ENCODE measurements at places on chromosomes 12 and 14. TPM values are rescaled to one million over a fixed set of nuclear protein-coding genes. Genes with fewer than 3 reads are reported as not detected.

ERP27 gene
- total RNA-seq: 25.4 TPM

KITLG gene
- total RNA-seq: not detected

GPRC5D gene
- not detected for total RNA-seq

APPL2 gene
- total RNA-seq: 58.3 TPM

AMN gene
- total RNA-seq: 0.86 TPM

PSME2 gene
- 167 TPM for total RNA-seq

SUDS3 gene
- total RNA-seq: 29.9 TPM

ST8SIA1 gene
- 39.4 TPM for total RNA-seq

CD163L1 gene
- total RNA-seq: not detected

MYO1H gene
- not detected for total RNA-seq

GPR137C gene
- 0.22 TPM for total RNA-seq

FLVCR2 gene
- 5.4 TPM for total RNA-seq

PIANP gene
- not detected for total RNA-seq

KMT2D gene
- 149 TPM for total RNA-seq

AKAP3 gene
- total RNA-seq: 1.5 TPM

ACOT4 gene
- total RNA-seq: 1.1 TPM

SENP1 gene
- 25.1 TPM for total RNA-seq

OR4E1 gene
- not detected for total RNA-seq

ZC2HC1C gene
- total RNA-seq: 0.99 TPM

GALNT6 gene
- total RNA-seq: 19.5 TPM

GLI1 gene
- 0.47 TPM for total RNA-seq

FAM90A1 gene
- total RNA-seq: 0.67 TPM

GLIPR1L2 gene
- total RNA-seq: 0.27 TPM

VEZT gene
- 52.9 TPM for total RNA-seq

FGF6 gene
- not detected for total RNA-seq

TTC6 gene
- total RNA-seq: not detected

TMEM229B gene
- 12.3 TPM for total RNA-seq

SERPINA9 gene
- not detected for total RNA-seq

TTLL5 gene
- 39.2 TPM for total RNA-seq

LHX5 gene
- total RNA-seq: not detected

SIX1 gene
- total RNA-seq: not detected

OVCH1 gene
- total RNA-seq: not detected

SLC25A21 gene
- total RNA-seq: not detected

PLEK2 gene
- total RNA-seq: not detected

P3H3 gene
- total RNA-seq: 1.4 TPM

DTX1 gene
- total RNA-seq: 7.8 TPM

FBRSL1 gene
- total RNA-seq: 94.6 TPM

SLC6A13 gene
- total RNA-seq: 0.49 TPM

FAM186B gene
- total RNA-seq: not detected

DLK1 gene
- not detected for total RNA-seq

LRTM2 gene
- not detected for total RNA-seq

BEGAIN gene
- 1.3 TPM for total RNA-seq

PLBD1 gene
- total RNA-seq: not detected

ADAM20 gene
- total RNA-seq: 0.72 TPM

LBHD2 gene
- total RNA-seq: not detected

Measured in CD4-positive, CD25-positive, alpha-beta regulatory T cell (primary cell).